ENCODE measurements at places on chromosomes 7 and 10.

GRCh38 chr10:30062090-30062489, 2.7 kb upstream of the JCAD start:
- no peak for DNase-seq

GRCh38 chr7:123220396-123220795, 20.6 kb upstream of the SLC13A1 start:
- no peak for DNase-seq

DNA sequence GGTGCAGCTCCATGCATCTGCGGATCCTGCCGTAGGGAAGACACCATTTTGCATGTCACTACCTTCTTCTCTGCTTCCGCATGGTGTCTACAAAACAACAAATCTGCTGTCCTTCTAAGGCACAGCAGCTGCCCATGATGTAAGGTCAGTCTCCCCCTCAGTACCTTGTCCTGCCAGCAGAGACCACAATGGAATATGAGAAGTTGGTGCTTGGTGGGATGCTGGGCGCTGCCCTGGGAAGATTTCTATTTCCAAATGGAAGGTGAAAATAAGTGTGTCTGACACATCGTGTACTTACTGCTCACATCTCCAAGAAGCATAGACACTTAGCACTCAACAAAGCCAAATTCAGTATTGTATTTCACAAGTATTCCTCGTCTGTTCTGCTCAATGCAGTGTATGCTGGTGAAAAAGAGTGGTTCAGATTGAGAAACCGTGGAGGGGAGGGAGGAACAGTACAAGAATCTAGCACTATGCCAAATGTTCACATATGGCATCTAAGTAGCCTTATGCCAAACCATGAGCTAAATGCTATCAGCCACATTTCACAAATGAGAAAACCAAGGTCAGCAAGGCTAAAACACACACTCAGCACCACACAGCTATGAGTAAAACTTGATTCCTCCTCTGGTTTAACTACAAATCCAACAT, 95.0 kb downstream of the GRB10 start:
- peak; percentile 66 for DNase-seq

DNA sequence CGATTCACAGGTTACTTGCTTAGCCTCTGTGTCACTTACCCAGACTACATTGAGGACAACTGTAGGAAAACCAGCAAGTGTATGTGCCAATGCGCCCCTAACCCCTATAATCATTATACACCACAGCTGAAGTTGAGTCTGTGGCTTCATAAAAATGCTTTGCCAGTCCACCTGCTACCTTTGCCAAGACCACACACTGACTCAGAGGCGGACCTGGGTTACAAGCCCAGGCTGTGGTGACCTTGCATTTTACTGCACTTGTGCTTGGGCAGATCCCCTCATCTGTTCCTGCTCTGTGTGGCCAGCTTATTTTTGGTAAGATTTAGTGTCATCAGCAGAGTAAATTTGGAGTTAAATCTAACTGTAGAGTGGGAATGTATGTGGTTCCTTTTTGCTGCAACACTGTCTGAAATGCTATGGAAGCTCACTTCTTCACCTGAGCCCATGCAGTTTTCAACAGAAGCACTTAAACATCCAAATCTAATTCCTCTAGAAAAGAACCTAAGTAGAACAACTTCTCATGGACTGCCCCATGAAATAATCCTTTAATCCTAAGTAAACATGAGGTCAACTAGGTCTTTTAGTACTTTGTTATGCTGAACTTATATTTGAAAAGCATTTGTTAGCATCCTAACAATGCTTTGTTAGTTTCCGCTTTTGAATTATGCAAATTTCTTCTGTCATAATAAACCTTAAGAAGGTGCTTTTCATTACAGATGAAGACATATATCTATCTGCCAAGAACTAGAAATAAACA, 96.2 kb upstream of the AMPH start:
- no peak for DNase-seq

- DNase-seq, result no peak
Measured at GRCh38 chr10:48778193-48778857, 93.7 kb downstream of the WDFY4 start.

GRCh38 chr7:16345979-16346958, 75.1 kb downstream of the CRPPA start:
- no peak for DNase-seq

- no peak for DNase-seq
Measured at GRCh38 chr10:62230344-62231121, 38.1 kb downstream of the RTKN2 start.

DNA sequence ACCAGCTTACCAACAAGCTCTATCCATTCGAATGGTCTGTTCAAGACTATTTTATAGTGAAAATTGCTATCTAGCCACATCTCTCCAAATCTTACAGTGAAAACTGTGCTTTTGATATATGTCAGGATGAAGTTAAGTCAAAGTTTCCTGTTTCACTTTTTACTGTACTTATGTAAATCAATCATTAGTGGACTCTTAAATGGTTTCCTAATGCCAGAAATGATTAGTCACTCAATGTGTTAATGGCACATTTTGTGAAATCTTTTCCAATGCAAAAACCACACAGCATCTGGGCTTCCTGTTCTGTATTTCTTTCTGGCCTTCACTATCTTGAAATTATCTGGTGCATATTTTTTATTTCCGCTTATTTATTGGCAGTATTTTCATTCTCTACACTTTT, 87.3 kb upstream of the STEAP1B start:
- DNase-seq, result no peak

Data from NCI-H1694 (cell line).